ENCODE measurements at places on chromosomes 1 and 21.

- peak; percentile 74 for DNase-seq
These were observed 89.4 kb upstream of the IPO9 start for GRCh38 chr1:201739492-201740085.

DNA sequence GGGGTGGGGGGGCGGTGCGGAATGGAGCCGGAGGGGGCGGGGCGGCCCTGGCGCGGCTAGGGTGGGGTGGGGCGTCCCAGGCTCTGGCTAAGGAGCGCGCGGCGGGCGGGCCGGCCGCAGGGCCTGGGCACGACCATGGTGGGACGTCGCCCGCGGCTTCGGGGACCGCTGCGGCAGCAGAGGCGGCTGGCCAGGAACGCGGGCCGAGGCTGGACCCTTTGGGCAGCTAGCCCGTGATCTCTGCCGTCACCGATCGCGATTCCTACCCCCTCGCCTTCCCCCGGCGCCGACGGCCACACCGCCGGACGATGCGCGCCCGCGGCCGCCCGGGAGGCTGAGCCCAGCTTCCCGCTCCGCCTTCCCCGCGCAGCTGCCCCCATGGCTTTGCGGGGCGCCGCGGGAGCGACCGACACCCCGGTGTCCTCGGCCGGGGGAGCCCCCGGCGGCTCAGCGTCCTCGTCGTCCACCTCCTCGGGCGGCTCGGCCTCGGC, at the start of gene MAP3K21:
MAP3K21 (plus strand) TSS at position 74 of the 491 bp plus-strand sequence; CDS start at position 379, 305 bp downstream.
- no peak for DNase-seq

- no peak for DNase-seq
These were observed 2.0 kb upstream of the NOS1AP start for GRCh38 chr1:162067466-162067865.

DNA sequence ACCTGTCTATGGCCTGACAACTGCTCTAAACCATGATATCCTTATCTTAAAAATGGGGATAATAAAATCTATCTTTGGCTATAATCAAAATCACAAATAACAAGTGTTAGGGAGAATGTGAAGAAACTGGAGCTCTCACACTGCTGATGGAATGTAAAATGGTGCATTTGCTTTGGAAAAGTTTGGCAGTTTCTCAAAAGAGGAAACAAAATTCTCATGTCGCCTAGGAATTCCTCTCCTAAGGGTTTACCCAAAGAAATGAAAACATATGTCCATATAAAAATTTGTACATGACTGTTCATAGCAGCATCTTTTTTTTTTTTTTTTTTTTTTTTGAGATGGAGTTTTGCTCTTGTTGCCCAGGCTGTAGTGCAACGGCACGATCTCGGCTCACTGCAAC, 64.3 kb downstream of the ZNF281 start:
- DNase-seq: no peak

GRCh38 chr1:36831186-36831810, 203.0 kb downstream of the GRIK3 start:
- DNase-seq: no peak

DNA sequence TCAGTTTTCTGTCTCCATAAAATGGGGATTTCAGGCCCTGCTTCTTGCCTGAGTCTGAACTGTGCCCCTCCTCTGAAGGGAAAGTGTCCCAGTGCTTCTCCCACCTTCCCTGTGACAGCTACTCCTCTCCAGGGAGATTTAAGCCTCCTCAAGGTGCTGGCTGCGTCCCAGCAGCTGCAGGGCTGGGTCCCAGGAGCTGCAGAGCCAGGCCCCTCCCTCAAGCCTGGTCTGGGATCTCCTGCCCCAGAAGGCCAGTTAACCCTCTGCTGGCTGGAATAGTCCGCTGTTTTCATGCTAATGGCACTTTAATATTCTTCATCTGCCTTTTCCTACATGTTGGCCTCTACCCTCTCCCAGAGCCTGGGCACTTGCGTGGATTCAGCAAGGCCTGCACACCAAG, 99.0 kb downstream of the PLXNA2 start:
- no peak for DNase-seq
